ENCODE measurements at places on chromosomes 5 and 9.

- no peak for DNase-seq
These were observed 14.3 kb downstream of the SYK start for GRCh38 chr9:90815944-90816357.

- no peak for DNase-seq
These were observed 458.5 kb upstream of the PTGER4 start for GRCh38 chr5:40221255-40221654.

- no peak for DNase-seq
These were observed 495.9 kb downstream of the CSNK1G3 start for GRCh38 chr5:124007675-124008398.

- DNase-seq, result no peak
These were observed 30.1 kb upstream of the NFIB start for GRCh38 chr9:14344053-14344524.

DNA sequence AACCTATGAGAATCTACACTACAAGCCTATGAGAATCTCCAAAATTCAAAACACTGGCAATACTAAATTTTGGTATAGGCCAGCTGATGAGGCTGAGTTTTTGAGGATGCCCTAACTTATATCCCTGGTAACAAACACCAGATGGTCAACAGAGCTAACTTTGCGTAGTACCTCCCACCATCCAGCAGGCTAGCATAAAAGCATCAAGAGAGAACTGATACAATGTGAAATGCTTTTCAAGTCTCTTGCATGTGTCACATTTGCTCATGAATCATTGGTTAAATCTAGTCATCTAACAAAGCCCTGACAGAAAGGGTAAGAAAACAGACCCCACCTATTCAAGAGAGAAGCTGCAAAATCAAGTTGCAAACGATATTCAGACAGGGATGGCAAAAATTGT is 1609.7 kb upstream of the CDH9 start:
- DNase-seq, result no peak

DNA sequence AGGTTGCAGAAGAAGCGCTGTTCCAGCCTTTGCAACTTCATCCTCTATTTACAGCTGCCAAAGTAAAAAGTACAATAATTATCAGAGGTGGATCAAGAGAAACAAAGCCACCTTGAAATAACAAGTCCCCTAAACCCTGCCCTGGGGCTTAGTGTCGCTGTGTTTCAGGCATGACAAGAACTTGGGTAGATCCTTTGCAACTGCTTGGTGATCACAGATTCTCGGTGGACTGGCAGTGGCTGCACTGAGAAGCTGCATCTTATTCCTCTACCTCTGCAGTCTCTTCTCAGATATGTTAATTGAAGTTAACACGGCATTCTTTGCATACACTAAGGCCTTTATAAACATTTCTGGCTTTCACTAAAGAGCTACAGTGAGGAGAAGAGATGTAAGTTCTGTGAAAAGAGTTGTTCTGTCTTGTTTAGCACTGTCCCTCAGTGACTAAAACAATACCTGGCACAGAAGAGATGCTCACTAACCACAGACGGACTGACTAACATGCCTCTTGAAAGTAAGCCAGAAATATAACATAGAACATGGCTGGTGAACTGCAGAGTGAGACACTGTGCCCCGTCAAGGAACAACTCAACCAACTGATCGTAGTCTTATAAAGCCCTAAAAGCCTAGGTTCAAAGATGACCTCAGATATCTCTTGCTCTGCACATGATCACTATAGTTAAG is 144.2 kb downstream of the MLLT3 start:
- no peak for DNase-seq

DNA sequence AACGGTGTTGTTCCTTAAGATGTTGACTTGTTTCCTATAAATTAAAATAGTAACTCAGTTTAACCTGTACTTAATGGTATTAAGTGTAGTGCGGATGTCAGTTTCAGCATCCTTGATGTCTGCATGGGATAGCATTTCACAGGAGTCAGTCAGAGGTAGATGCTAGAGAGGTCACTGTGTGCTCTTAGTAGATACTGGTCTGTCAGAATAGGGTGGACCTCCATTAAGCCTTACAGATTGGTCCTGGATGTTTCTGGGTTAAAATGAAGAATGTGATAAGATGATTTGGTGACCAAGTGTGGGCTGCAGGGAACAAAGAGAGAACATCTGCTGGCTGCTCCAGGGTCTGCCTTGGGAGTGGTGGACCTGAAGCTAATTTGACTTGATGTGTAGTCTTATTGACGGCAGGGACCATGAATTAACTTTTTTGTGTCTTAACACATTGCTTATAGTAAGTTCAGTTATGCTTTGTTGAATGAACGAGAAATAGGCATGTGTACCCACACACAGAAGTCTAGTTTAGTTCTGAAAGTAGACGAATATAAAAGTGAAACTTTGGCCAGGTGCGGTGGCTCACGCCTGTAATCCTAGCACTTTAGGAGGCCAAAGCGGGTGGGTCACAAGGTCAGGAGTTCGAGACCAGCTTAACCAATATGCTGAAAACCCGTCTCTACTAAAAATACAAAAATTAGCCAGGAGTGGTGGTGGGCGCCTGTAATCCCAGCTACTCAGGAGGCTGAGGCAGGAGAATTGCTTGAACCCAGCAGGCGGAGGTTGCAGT is 12.5 kb downstream of the RAB24 start:
- DNase-seq, result no peak

GRCh38 chr5:27267209-27267824 is 228.9 kb upstream of the CDH9 start:
- DNase-seq, result no peak

DNA sequence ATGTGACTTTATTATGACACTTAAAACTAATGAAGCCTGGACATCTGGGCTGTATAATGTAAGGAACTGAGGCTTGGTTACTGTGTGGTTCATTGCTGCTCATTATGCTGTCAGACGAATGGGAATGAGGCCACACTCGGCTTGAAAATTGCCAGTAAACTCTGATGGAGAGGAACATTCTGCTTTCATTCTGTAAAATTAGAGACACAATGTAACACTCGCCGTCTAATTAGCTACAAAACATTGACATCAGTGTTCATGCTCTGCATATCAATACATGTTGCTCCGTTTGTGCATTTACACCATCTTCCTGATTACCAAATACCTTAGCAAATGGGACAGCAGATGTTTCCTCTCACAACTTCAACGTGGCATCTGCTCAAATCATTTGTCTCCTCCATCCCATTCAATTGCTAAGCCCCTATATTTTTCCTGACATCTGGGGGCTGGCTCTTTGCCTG is 133.0 kb downstream of the SLC28A3 start:
- DNase-seq, result no peak

DNA sequence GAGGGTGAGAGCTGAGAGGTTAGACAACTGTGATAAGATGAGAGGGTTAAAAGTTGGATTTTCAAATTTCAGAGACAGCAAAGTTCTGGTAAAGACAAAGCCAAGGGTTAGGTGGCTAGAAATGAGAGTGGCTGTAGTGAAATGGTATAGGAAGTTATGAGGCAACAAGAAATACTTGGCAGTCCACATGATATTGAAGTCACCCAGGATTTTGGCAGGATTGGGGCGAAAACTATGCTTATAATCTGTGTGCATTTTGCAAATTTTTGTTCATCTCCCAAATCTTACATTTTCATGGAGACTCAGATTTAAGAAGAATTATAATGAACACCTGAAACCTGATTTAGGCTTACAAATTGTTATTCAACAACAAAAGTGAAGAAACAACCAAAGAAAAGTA is 35.6 kb downstream of the C9 start:
- no peak for DNase-seq

- no peak for DNase-seq
These were observed 49.6 kb downstream of the NSUN2 start for GRCh38 chr5:6583049-6583880.

GRCh38 chr9:131800366-131800765 is 60.5 kb upstream of the RAPGEF1 start:
- DNase-seq, result no peak

DNA sequence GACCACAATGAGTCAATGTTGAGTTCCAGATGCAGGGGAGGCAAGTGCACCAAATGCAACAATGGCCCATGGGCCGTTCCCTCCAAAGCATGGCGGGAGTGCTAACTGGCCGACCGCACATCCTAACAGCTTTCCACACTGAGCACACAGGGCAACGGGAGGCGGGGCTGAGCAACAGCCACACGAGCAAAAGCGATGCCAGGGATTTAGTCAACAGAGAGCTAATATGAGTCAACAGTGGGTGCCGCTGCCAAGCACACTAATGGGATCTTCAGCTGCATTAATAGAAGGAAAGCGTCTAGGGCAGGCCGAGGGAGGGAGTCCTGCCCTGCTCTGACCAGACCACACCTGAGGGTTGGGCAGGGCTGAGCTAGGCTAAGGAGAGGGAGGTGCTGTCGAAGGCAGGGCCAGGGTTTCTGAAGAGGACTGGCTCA is 4.6 kb downstream of the EPB41L4B start:
- DNase-seq, result no peak

Measured in stimulated activated CD8-positive, alpha-beta memory T cell treated with anti-CD3 and anti-CD28 coated beads, Interleukin-4, amount 100 ng/mL, for 4 hours (primary cell).